ENCODE measurements at places on chromosomes 7 and 10.

- DNase-seq, result no peak
These were observed 905.0 kb downstream of the LRMDA start for GRCh38 chr10:76336213-76336963.

GRCh38 chr10:58177362-58177947 lies 90.2 kb downstream of the IPMK start:
- DNase-seq, result no peak

DNA sequence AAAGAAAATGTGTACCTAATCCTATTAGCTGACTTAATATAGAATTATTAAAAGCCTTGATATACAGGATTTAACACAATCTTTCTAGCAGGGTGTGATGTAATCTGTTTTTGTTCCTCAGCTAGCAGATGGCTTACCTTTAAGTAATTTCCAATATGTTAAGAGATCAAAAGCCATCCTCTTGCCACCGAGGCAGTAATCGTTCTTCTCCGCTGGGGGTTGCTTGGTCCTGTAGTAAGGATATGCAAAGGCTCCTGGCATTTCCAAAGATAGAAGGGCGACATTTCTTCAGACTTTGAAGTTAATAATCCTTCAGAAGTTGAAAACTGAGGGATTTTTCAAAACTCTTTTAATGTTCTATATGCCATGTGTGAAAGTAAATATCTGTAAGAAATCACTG lies 156.4 kb downstream of the FZD1 start:
- no peak for DNase-seq

GRCh38 chr10:22368981-22369380 lies 23.7 kb downstream of the SPAG6 start:
- DNase-seq, result no peak

DNA sequence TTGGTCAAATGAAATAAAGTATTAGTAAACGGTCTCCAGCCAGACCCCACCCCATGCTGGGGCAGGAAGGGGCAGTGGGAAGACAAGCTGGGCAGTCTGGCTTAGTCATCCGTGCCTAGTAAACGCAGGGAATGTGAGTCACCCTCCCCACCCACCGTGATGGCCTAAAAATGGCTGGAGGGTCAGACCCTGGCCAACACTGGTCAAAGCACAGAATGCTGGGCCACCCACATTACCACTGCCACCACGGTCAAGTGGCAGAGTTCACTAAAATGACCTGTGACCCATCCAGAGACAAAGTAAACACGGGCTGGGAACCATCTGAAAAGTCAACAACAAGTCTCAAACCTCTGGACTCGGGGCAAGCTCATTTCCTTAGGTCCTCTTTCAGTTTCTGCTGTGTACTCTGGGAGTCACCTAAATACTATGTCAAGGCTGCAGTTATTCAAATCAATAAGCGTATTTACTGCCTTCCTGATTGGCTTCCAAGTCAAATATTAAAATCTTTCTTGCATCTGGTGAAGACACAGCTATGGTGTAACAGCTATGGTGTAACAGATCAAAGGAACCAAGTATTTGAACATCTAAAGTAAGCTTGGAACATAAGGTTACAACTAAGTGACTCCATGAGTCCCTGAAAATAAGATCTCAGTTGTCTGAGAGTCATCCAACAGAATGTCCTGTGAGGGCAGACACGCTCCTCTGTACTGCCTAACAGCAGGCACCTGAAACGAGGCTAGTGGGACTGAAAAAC lies 3.0 kb downstream of the ZFAND2A start:
- DNase-seq, result no peak

DNA sequence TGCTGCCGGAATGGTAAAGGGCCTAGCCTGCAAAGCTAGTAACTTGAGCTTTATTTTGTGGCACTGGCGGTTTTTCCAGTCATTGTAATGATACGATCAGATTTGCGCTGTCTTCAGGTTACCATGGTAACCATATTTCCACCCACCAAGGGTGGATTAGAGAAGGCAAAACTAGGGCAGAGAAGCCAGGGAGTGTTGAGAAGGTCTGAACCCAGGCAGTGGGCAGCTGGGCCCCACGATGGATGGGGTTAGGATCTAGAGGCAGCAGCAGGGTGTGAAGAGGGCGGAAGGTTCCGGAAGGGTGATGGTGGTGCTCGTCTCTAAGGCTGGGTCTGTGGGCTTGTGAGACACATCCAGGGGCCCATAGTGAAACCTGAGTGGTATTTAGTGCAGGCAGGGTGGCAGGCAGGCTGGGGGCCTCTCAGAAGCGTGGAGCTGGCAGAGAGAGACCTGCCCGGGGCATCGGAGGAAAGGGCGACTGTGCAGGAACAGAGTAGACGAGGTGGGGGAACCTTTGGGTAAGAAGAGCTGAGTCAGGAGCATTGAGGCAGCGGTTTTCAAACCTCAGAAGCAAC lies 87.9 kb upstream of the GTF2I start:
- DNase-seq, result no peak

- DNase-seq, result no peak
These were observed 19.5 kb upstream of the RHEB start for GRCh38 chr7:151539088-151539671.
